ENCODE measurements at places on chromosomes 2 and 18.

DNA sequence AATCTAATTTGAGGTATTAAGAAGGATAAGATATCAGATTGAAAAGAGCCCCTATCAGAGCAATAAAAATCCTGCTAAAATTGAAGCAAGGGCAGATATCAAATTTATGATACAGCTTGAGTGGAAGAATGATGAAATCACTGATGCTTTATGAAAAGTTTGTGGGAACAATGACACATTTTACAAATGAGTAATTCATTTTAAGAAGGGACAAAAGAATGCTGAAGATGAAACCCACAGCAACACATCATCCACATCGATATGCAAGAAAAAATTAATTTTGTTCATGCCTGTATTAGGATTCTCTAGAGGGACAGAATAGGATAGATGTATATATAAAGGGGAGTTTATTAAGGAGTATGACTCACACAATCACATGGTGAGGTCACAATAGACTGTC lies 355.6 kb upstream of the GYPC start:
- DNase-seq: no peak

DNA sequence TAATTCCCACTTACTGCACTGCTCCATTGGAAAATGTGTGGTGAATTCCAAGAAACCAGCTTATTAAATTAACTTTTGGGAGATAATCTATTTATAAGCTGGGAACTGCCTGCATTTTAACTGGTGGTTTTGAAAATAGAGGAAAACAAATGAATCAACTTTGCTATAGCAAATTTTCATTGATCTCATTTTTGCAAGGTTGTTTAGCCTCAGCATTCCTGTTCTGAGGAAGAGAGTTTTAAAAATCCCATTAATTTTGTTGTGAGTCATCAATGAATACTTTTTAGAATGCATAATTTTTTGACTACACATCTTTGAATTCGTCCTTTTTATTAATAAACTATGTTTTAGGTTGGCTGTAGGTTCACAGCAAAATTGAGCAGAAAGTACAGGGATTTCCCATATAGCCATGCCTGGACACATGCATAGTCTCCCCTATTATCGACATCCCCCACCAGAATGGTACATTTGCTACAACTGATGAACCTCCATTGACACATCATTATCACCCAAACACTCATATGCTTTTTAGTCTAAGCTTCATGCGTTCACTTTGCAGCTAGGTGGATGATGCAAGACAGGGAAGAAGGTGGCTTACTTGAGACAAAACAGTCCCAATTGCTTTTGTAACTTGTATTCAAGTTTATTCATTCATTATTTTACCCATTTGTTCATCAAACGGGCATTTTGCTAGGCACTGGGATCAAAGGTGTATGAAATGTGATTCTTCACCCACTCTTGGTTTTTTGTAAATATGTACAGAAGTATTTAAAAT lies 106.9 kb downstream of the ZNF521 start:
- no peak for DNase-seq

- no peak for DNase-seq
These were observed 4.4 kb downstream of the ACTR3 start for GRCh38 chr2:113894156-113894743.

- DNase-seq: no peak
These were observed 9.4 kb upstream of the INO80C start for GRCh38 chr18:35507192-35507591.

All from ovary (tissue), 10 donors.